DMS153 (cell line): ENCODE measurements at places on chromosomes 7 and 10.

- DNase-seq: no peak
These were observed 80.7 kb downstream of the FZD1 start for GRCh38 chr7:91344911-91345310.

GRCh38 chr7:50661345-50662040, 96.3 kb upstream of the DDC start:
- DNase-seq: no peak

- DNase-seq: no peak
These were observed 50.6 kb upstream of the UBE3C start for GRCh38 chr7:157088136-157088535.

DNA sequence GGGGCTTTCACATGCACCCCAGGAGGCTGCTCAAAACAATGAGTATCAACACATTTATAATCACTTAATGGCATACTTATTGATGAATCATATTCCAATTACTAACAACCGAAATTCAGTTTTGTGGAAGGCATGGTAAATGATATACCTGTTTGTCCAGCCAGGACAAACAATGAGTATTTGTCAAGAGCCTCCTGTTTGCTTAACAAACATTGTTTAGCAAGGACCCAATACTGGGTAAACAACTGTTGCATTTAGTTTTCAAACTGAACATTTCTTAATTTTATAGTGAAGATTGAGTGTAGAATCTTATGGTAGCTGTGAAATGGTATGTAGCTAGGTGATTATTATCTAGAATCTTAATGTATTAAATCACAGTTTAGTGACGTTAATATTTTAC, 473.7 kb downstream of the ATRNL1 start:
- DNase-seq: peak; percentile 14

GRCh38 chr7:148380596-148381419, 209.8 kb upstream of the C7orf33 start:
- DNase-seq: no peak

- no peak for DNase-seq
These were observed 617.9 kb upstream of the POT1 start for GRCh38 chr7:125547505-125547904.

DNA sequence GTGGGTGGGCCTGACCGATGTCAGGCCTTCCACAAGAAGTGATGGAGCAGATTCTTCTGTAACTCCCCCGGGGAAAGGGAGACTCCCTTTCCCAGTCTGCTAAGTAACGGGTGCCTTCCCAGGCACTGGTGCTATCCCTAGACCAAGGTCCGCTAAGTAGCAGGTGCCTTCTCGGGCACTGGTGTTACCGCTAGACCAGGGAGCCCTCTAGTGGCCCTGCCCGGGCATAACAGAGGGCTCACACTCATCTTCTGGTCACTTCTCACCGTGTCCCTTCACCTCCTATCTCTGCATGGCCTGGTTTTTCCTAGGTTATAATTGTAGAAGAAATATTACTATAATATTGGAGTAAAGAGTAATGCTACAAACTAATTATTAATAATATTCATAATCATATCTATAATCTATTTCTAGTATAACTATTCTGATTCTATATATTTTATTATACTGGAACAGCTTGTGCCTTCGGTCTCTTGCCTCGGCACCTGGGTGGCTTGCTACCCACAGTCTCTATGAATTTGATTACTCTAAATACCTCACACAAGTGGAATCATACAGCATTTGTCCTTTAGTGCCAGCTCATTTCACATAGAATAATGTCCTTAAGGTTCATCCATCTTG, 1378.7 kb downstream of the XPNPEP1 start:
- DNase-seq: peak; percentile 8

GRCh38 chr7:3067193-3067592, 23.5 kb upstream of the CARD11 start:
- no peak for DNase-seq

- no peak for DNase-seq
These were observed 705.5 kb downstream of the AUTS2 start for GRCh38 chr7:70303780-70304179.

DNA sequence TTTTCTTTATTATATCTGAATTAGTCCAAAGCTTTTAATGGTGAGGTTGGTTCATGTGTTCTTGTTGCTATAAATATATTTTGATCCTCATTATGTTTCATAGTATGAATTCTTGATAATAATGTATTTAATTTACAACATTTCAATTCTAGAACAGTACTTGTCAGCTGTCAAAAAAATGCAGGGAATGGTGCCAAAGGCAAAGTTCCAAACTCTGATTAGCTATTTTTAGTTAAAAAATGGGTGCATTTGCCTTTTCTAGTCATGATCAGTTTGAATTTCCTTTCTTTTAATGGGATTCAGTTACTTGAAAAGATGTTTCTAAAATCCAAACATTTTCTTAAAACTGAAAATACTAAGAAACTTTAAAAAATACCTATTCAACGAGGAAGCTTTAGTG, 49.6 kb downstream of the ANKIB1 start:
- DNase-seq: no peak

GRCh38 chr10:29446327-29446726, 157.5 kb downstream of the LYZL1 start:
- DNase-seq: no peak

GRCh38 chr7:137576481-137576880, 232.9 kb upstream of the PTN start:
- no peak for DNase-seq

- DNase-seq: no peak
These were observed 738.6 kb upstream of the LRRTM3 start for GRCh38 chr10:66187053-66187733.

- no peak for DNase-seq
These were observed 551.8 kb downstream of the PHTF2 start for GRCh38 chr7:78350391-78350790.

DNA sequence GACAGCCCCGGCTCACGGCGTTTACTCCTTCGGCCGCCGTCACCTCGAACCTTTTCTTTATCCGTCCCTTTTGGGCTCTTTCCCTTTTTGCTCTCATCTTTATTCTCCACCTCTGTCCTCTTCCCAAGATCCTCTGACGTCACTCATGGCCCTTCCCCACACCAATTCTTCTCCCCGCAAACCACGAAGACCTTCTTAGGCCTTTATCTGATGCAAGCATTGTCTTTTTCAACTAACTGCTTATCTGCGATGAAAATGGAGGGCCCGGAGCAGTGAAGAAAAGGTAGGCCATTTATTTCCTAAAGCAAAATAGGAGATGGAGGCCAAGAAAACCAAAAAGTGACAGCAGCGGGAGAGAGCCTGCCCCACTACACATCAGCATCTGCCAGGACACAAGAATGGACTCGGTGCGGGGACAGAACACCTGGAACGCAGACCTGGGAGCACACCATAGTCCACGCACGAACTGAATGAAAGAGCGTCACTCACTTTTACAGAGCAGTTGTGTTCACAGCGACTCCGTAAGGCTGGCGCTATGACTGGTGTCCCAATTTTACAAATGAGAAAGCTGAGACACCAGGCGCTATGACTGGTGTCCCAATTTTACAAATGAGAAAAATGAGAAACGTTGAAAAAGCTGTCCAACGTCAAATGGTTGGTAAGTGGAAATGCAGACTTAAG, 45.3 kb downstream of the ZNF777 start:
- DNase-seq: no peak
